ENCODE measurements at places on chromosomes 1 and 21.

- DNase-seq, result no peak
Measured at GRCh38 chr1:198892065-198892464, 253.2 kb downstream of the PTPRC start.

- no peak for DNase-seq
Measured at GRCh38 chr21:19853709-19854575, 1144.3 kb upstream of the NCAM2 start.

GRCh38 chr1:200749090-200749489 lies 10.4 kb downstream of the CAMSAP2 start:
- no peak for DNase-seq

GRCh38 chr1:183734543-183735036 lies 70.3 kb upstream of the RGL1 start:
- no peak for DNase-seq

DNA sequence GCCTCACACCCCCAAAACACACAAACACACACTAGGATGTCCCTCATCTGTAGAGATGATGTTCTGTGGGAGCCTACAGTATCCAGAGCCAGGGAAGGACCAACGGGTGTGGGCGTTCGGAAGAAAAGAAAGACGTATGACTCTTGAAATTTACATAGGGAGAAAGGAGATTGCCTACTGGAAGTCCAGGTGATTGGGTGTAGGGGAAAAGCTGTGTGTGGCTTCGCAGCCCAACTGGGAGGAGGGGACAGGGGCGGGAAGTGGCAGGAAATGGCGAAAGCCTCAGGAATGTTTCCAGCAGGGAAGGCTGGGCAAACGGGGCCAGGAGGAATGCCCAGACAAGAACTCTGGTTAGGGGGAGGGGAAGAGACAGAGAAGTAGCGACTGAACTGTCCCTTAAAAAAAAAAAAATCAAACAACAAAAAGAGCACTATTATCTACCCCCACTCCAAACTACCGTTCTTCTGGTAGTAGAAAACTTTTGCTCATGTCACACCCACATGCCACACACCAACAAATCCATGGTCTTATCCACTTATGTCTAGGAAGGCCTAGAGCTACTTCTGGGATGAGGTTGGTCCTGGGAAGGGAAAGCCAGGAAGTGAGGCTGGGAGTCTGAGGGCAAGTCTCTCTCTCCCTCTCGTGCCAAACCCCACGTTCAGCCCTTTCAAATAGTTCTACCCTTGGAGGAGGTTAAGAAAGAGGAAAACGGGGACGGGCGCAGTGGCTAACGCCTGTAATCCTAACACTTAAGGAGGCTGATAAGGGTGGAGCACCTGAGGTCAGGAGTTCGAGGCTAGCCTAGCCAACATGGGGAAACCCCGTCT lies 1.8 kb upstream of the CKS1B start:
- DNase-seq, result peak; percentile 93

DNA sequence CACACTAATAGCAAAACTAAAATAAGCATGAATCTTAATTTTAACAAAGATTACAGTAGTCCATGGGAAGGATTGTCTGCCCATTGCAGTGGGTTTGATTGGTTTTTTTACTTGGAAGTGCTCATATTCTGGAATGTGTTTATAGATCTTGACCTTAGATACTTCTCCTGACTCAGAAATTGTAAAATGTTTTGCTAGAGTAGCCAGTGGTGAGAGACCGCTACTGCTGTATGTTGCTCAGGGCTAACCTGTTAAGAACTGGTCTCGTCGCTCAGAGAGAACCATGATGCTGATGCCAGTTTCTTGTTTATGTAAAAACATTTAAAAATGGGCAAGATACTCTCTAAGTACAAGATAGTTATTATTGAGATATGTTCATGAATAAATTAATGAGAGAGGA lies 99.9 kb downstream of the ROR1 start:
- no peak for DNase-seq

- no peak for DNase-seq
Measured at GRCh38 chr1:223316082-223316481, 47.9 kb downstream of the SUSD4 start.

DNA sequence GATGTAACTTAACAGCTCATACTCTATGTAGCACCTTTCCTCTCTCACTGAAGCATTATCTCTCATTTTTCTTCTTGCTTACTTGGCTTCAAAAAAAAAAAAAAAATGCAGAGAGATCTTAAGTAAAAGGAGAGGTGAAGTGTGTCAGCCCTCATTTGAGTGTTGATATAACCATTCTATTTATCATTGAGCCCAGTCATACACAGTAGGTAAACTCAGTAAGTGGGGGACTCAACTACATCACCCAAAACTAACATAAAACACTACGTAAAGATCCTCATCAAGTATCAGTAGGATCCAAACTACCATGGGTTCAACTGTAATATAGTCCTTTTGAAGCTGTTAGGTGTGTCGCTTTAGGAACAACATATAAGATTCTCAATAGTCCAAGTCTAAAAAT lies 8.2 kb downstream of the PNRC2 start:
- DNase-seq, result no peak

GRCh38 chr1:89563957-89564604 lies 39.5 kb downstream of the LRRC8B start:
- no peak for DNase-seq

DNA sequence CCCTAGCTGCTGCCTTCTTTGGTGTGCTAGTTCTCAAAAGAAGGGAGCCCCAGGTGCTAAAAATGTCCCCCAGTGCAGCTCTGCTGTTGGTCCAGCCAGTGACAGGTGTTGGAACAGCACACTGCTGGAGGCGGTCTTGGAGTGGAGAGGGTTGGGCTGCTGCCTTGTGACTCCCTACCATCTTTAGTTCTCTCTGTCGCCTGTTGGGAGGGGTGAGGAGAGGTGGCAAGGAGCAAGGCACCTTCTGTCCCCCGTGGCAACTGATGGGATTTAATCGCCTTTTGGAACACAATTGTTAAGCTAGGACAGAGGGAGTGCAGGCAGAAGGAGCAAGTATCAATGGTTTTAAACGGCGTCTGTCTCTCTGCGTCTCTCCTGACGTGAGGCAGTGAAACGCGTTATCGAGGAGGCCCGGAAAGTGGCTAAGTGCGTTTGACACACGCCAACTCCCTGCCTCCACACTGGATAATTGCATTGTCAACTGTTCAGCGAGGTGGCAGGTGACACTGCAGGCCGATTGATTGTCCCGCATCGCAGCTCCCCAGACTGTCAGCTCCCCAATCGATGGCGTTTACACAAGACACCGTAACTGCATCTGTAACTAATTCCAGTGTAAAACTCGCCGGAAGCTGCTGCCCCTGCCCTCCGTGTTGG lies 34.0 kb downstream of the TMEM53 start:
- no peak for DNase-seq

DNA sequence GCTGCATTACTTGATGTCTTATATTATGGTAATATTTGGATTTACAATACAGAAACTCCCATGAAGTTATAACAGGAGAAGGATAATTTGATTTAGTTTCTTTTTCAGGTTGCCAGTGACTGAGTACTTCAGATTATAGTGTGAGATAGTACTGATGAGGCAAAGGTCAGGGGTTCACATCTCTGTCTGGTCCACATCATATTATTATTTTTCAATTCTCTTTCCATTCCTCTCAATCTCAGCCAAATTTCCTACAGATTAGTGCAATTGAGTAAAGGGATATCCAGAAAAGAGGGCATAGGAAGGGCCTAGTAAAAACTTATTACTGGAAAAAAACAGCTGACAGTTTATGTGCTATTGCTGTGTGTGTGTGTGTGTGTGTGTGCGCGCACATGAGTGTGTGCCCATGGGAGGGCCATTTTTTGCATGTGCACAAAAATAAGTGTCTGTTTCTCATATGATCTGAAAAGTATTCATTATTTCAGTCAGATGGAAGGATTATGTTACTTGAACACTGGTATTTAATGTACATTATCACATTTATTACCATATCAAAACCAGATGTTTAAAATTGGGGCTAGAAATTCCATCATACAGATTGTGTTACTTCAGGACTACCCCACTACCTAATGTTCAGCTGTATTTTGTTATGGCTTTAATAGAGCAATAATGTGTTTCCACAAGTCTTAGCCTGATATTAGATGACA lies 78.3 kb upstream of the KCNK2 start:
- no peak for DNase-seq

GRCh38 chr1:23417570-23417969 lies 7.0 kb downstream of the TCEA3 start:
- DNase-seq, result no peak

DNA sequence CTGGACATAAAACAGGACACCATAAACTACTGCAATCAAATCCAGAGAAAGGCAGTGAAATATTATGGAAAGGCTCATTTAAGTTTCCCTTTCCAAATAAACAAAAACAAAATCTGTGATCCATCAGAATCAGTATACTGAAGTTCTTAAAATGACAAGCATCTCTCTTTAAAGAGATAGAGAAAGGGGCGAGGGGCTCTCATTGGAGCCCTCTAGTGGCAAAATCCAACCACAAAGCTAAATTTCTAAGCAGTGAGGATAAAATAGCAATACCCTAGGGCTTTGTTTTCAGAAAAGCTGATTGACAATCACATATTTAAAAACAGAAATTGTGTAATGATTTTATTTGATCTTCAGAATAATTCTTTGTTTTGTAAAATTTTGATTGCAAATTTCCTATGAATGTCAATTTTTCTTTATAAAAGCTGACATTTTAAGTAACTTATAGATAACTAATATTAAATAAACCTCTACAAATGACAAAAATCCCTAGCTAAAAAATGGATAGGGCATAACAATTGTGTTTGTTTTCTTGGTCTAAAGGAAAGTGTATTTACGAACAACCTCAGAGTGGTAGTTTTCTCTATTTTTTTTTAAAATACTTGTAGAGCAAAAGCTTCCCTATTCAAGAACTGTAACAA lies 138.2 kb downstream of the COL24A1 start:
- peak; percentile 54 for DNase-seq

GRCh38 chr1:165537356-165538109 lies 6.3 kb upstream of the LRRC52 start:
- no peak for DNase-seq

- DNase-seq, result no peak
Measured at GRCh38 chr1:44237721-44238457, 24.6 kb downstream of the DMAP1 start.

- no peak for DNase-seq
Measured at GRCh38 chr1:231487019-231487418, 41.5 kb upstream of the TSNAX start.

DNA sequence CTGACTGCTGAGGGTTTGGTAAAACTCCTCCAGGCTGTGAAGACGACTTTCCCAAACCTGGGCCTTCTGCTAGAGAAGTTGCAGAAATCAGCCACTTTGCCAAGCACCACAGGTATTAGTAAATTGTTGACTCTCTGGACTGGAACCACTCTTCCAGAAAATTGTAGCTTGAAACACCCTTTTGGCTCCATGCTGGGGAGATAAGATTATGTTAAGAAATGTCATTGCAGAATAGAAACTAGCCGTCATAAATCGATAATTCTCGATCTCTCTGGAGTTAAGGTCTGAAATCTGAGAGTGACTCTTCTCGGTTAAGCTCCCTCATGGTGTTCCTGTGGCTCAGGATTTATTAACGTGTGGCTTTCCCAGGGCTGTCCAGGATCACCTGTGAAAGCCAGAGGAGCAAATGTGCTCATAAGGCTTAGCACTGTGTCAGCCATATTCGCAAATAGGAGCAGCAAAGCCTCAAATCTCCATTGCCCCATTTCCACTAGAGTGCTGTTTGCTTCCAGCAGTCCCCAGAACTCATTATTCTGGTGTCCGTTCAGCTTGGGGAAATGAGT lies 54.6 kb downstream of the ZBTB40 start:
- DNase-seq, result no peak

DNA sequence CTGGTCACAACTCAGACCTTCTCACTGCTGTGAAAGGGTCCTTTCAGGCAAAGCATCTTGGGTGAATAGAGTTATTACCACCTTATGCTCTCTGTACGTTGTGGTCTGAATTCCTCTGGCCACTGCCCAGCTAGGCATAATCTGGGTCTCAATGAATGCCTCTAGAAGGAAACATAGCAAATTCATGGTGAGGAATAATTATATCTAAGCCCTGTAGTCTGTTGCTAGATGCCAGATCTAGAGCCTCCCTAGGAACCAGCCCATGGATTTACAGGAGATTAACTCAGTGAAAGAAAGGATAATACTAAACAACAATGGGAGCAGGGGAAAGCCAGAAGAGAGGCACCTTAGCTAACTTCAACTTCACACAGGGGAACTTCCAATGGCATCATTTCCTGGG lies 2.4 kb upstream of the COL11A1 start:
- no peak for DNase-seq

DNA sequence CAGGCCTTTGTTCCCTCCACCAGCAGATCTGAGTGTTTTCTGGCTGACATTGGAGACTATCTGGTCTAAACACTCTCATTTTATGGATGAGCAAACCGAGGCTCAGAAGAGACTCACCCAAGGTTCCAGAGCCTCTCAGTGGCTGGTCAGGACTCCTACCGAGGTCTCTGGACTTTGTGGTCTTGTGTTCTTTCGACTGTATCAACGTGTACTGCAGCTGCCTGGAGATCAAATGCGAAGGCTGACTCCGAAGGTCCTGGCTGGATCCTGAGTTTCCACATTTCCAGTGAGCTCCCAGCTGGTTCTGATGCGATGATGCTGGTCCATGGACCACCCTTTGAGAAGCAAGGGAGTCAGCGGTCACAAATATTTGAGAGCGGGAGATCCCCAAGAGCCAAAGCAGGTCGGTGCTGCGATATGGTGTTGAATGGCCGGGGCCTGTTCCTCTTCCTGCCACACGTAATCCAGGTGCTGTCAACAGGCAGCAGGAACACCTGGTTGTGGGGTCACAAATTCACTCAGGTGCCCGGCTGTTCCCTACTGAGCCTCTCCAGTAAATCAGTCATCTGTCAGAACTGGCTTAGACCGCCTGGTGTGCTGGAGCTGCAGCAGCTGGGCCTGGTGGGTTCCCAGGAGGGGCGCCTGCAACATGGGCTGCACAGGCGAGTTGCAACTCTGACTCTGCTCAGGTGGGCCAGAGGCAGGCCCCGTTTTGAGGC lies 94.8 kb upstream of the USP24 start:
- DNase-seq, result no peak

GRCh38 chr1:43706598-43707189 lies 642 bp upstream of the ST3GAL3 start:
- no peak for DNase-seq

GRCh38 chr1:230794871-230795605 lies 47.9 kb downstream of the CAPN9 start:
- no peak for DNase-seq

- no peak for DNase-seq
Measured at GRCh38 chr1:62437273-62437940, 558 bp downstream of the USP1 start.

DNA sequence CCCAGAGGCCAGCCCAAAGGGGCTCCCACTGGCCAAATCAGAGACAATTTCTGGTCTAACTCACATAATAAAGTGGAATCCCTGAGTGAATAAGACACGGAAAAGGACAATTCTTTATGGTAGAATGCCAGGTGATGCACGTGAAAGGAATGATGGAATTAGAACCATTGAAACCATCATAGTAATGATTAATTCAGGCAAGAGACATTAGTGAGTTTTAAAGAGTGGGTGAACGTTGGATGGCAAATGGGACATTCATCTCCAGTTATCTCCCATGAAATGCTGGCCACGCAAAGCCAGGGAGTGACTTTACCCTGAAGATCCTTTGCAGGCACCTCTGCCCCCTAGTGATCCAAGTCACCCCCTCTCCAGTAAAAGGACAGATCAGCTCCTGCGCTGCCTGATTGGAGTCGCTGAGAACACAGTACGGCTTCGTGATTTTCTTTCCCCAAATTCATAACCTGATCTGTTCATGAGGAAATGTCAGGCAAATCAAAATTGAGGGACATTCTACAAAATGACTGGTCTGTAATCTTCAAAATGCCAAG lies 87.5 kb downstream of the AJAP1 start:
- DNase-seq, result no peak

- no peak for DNase-seq
Measured at GRCh38 chr1:226734611-226735153, 4.4 kb downstream of the ITPKB start.

Data from Panc1 (cell line).